ENCODE measurements at places on chromosomes 7 and 10.

DNA sequence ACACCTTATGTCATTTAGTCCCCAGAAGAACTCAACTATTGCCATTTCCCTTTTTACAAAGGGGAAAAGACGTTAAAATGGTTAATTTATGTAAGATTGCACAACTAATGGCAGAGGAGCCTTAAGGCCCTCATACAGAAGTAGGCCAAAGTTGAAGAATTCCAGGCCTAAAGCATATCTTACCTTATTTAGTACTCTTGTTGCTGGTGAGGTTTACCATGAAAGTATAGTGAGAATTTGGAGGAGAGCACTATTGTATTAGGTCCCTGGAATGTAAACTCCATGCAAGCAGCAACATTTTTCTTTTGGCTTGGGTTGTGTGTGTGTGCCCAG lies 731 bp upstream of the CRPPA start:
- peak; percentile 44 for DNase-seq

DNA sequence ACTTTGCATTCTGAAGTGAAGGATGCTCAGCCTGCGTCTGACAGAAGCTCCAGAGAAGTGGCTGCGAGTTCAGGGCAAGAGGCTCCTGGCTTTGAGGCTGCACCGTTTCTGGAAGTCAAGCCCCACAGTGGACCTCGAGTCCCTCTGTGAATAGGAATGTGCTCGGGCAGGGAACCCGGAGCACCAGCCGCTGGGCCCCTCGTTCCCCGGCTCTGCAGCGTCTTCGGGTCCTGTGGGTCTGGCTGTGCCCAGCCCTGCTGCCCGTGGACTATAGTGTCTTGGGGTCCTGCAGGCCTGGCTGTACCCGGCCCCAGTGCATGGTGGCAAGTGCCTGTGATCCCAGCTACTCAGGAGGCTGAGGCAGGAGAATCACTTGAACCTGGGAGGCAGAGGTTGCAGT lies 45.3 kb upstream of the PRKAR1B start:
- no peak for DNase-seq

DNA sequence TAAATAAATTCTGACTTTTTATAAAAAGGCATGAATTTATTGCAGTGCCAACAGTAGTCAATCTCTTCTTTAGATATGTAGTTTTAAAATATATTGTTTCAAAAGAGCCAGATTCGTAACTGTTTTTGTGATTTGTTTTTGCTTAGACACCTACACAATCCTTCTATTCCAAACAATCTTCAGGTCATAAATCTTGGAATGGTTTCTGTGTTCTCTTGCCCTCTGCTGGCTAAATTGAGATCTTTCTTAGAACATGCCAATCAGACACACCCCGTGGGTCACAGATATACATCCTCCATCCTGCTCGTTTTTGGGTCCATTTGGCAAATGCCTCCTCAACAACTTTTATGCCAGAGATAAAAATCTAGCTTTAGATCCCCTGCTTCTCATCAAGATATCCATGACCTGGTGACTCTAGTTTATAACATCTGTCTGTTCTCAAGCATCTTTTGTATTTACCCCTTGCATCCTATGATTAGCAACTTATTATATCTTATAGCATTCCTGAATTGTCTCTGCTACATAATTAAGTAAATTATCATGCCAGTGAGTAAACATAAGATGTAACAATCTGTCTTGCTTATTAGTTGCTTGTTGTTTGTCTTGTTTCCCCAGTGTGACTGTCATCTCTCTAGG lies 35.3 kb upstream of the IFRD1 start:
- peak; percentile 47 for DNase-seq

GRCh38 chr7:36407636-36408550 lies 18.2 kb downstream of the ANLN start:
- no peak for DNase-seq

DNA sequence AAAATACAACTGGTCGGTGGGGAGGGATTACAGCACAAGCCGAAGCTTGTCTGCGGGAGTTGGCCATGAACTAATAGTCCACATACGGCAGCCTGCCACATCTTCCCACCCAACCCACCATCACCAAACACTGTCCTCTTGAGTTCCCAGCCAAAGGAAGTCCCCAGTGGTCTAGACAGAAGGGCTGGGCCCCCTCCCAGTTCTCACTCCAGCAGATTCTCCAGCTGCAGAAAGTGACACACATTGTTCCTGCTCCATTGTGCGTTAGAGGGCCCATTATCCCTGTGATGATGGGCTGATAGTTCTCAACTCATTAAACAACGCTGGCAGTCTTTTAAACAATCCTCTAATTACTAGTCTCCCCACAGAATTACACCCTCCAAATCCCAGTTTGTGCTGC lies 148.0 kb downstream of the FGFR2 start:
- no peak for DNase-seq

- no peak for DNase-seq
Measured at GRCh38 chr7:8442814-8443304, 9.4 kb downstream of the NXPH1 start.

- DNase-seq = no peak
Measured at GRCh38 chr10:126301701-126302475, 86.4 kb downstream of the ADAM12 start.

DNA sequence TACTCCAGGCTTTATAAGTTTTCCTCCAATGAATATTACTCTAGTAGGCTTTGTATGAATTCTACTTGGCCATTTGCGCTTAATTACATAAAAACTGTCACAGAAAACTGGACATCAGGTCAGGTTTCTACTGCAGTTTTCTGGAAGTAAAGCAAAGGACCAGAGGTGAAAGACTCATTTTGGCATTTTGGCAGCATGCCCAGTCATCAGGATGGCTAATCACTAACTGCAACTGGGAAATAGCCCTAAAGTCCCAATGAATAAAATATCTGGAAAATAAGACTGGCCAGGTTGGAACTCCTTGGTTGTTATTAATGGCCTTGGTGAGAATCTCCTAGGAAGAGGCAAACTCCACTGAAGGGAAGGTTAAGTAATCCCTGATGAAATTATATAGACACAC lies 75.5 kb downstream of the COPG2 start:
- peak; percentile 1 for DNase-seq

DNA sequence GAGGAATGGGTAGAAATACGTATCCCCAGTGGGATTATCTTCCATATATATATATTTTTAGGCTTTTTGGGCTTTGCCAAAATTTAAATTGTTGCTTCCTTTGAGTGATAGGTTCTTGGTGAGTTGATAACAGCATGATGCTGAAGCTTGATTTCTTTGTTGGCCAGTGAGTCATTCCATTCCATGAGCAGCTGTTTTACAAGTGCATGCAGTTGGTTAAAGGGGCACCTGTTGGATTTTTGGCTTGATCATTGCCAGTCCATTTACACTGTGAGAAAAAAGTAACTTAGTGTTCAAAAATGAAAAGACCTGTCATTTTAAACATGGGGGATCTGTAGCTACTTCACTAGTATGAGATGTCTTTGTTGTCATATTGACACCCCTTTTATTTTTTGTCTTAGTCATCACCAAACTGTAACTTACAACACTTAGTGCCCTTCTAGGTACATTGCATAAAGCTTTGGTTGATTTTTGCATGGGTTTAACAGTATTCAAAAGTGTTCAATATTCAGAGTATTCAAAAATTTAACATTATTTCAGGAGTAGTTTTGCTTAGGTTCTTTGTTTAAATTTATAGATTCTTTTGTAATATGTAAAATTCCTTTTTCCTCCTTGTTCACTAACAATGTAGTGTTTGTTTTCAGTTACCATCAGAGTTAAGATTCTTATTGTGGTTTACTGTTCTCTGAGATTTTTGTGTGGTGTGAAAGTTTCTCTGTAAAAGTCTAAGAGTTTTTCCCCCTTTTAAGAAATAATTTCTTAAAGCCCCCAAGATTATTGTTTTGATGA lies 8.8 kb downstream of the AKAP9 start:
- DNase-seq = peak; percentile 22

GRCh38 chr7:156473476-156474240 lies 166.9 kb upstream of the RNF32 start:
- no peak for DNase-seq

DNA sequence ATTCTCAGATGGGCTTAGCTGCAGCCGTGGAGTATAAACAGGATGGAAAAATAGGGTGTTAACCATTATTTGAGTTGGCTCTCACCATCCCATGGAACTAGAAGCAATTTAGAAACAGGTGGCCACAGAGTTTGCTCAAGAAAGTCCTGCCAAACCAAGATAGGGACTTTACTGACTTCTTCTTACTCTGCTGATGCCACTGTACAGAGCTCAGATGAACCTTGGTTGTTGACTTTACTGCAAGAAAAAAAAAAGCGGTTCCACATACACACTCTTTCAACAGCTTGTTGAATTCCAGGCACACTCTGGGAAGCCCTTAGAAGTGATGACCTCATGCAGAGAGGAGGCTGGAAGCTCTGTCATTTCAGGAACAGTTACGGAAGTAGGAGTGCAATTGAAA lies 753.4 kb downstream of the NRG3 start:
- no peak for DNase-seq

DNA sequence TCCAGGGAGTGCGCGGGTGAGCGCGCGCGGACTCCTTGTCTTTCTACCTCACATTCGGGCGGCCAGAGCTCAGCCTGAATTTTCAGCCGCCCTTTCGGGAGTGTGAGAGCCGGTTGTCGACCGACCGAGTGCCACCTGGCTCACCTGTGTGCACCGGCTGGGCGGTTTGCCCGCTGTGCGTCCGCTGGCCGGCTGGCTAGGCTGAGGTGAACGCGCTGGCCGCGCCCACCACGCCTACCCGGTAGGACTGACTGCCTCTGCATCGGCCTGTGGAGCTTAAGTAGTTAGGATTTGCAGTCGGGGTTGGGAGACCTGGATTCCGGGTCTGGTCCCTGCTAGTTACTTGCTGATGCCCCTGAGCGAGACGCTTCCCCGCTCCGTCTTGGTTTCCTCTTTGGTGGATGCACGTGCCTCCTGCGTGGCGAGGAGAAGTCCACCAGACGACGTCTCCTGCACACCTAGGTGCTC lies 553 bp downstream of the TSPAN15 start:
- DNase-seq = no peak

DNA sequence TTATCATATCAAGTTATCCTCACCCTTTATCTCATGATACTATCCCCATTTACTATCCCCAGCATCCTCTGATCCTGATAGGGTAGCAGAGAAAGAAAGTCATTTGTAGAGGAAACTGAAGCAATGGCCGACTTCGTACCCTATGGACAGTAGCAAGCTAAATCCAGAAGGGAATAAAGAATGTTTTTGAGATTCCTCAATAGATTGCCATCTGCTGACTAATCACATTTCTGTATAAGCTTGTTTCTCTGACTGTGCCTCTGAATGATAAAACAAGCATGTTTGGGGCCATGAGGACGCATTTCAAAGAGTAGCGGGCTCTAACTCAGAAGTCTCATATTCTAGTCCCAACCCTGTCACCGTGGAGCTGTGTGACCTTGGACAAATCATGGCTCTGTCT lies 13.2 kb upstream of the FAM107B start:
- peak; percentile 39 for DNase-seq

DNA sequence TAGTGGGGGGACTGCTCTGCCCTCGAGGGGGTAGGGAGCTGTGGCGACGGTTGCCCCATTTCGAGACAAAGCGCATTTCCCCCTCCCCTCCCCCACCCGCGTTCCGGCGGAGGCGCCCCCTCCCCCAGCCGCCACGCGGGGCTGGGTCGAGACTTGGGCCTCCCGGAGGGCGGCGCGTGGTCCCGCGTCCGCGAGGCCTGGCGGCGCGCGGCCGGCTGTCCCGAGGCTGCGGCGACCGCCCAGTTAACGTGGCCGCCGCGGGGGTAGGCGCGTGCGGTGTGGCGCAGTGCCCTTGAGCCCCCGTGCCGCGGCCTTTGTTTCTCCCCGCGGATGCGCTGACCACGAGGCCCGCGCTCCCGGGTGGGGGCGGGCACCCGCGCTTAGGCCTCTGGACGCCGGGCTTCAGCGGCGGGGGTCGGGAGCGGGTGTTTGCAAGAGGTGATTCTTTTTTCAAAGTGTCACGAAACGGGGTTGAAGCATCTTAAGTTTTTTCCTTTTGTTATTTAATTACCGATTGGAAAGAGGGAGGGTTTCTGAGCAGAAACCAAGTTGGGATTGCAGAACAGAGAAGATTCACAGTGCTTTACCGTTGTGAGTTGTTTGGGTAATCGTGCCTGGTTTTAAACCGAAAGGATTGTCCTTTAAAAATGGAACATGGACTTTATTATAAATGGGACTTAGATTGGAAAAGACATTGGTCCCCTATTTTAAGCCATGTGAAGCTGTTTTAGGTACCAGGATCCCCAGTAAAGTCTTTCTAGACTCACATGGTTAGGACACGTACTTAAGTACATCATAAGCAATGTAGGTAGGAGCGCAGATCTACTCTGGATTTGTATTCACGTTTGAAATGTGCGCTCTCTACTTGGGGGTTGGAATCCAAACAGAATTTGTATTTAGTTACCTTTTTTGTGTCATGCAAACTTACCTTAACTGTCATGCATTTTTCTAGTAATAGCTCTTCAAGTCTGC lies 760 bp downstream of the CBX3 start:
- no peak for DNase-seq

DNA sequence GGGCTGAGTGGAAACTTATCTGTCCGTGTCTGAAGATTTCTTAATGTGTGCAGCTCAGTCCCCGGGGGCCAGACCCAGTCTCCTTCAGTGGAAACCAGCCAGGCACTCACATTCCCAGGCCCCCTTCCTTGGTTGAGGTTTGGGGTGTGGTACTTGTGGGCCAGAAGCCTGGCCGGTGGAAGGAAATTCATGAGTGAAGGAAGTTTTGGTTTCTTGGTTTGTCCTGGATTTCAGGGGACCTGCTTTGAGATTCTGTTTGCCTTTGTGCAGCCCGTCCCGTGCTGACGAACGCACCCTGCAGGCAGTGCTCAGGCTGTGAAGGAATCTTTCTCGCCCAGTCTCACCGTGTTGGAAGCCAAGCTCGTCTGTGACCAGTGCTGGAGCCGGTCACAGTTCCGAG lies 2.9 kb downstream of the INPP5A start:
- peak; percentile 66 for DNase-seq

GRCh38 chr10:101775273-101776160 lies at the start of gene FGF8:
FGF8 (minus strand) TSS chr10:101776114; CDS start chr10:101775900, 214 bp downstream.
- no peak for DNase-seq
